ENCODE measurements at places on chromosomes 4 and X.

DNA sequence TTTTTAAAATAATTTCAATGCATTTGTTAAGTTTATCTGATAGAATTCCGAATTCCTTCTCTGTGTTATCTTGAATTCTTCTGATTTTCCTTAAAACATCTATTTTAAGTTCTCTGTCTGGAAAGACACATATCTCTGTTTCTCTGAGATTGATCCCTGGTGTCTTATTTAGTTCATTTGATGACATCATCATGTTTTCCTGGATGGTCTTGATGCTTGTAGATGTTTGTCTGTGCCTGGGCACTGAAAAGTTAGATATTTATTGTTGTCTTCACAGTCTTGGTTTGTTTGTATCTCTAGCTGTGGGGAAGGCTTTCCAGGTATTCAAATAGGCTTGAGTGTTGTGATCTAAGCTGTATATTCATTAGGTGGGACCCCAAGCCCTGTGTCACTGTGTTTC lies 1028.8 kb downstream of the GLUD2 start:
- no peak for DNase-seq

GRCh38 chrX:45850775-45851433 lies 650.2 kb upstream of the DIPK2B start:
- DNase-seq: no peak

DNA sequence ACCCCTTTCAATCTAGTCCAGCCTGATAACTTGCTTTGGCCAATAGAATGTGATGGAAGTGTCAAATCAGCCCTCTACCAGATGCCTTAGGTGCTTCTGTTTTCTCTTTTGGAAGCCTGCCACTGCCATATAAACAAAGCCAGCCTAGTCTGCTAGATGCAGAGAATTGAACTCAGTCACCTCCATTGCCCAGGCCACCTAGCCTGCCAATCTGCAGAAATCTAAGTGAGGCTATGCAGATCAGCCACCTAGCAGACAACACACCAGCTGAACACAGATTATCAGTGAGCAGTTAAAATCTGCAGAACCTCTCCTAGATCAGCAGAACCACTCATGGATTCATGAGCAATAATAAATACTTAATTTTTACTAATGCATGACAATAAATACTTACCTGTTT lies 1108.2 kb downstream of the PCDH18 start:
- no peak for DNase-seq

GRCh38 chrX:46978341-46979291 lies 66.4 kb downstream of the JADE3 start:
- peak; percentile 34 for DNase-seq

DNA sequence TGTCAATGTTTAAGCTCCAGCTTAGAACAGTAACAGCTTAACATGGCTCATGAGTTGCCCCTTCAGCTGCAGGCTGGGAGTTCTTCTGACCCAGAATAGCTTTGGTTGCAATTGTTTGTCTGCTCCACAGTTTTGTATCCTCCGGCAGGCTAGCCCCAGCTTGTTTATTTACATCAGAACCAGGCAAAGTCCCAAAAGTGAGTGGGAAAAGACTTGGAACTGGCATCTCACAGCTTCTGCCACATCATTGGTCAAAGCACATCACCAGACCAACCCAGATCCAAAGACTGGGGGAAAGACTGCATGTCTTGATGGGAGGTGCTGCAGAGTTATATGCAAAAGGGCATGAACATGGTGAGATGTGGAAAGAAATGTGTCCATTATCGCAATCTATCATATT lies 231.2 kb upstream of the CPEB2 start:
- no peak for DNase-seq

DNA sequence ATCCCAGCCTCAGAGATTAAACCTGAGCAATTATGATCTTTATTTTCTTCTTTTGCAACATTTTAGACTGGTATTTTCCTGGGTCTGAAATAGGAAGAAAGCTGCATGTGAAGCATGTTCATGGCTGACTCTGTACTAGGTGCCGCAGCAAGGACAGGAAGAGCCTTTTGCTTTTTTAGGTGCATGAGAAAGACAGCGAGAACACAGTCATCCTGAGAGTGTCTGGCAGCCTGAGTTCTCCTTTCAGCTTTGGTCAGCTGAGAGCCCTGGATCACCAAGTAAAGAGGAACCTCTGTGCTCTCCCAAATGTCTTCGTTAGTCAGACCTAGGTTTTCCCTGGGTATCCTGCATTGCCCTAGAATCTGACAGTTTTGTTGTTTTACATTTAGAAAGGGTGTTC lies 29.8 kb downstream of the FAM149A start:
- DNase-seq: no peak

DNA sequence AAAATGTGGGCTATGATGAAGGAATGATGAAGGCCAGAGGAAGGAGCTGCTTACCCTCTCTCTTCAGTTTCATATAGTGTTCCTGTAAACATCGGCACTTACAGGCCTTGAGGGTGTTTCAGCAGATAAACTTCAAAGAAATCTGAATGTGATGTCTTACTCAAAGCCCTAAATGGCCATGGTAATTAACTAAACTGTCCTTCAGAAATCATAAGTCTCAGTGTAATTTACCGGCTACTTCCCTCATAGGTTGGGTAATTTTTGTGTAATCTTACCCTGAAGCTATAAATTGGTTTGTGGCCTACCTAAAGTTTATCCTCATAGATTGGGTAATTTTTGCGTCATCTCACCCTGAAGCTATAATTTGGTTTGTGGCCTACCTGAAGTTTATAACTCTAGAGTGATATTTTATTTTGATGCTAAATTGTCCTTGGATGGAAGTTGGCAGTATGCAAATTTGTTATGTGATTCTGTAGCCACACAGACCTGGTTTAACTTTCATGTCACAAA lies 2700.3 kb downstream of the ARAP2 start:
- DNase-seq: no peak

DNA sequence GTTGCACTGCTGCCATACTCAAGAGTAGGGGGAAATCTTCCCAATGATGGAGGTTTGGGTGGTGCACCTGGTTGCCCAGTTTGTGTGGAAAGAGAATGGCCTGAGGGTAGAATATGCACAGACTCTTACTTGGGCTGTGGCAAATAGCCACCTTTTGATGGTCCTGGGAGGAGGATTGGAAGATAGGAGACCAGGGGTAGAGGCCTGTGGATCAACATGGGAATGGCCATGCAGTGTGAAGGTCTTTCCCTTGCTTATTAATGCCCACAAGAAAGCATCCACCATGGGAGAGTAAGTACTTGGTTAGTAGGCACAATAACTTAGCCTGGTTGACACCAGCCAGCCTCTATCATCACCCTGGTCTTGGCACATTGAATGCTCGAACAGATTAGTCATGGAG lies 156.8 kb upstream of the LEF1 start:
- no peak for DNase-seq

- DNase-seq: no peak
Measured at GRCh38 chr4:94451051-94451694, 569 bp upstream of the PDLIM5 start.

- DNase-seq: no peak
Measured at GRCh38 chr4:38625508-38625907, 38.5 kb upstream of the KLF3 start.

GRCh38 chrX:43586830-43587229 lies 69.3 kb upstream of the MAOA start:
- no peak for DNase-seq

DNA sequence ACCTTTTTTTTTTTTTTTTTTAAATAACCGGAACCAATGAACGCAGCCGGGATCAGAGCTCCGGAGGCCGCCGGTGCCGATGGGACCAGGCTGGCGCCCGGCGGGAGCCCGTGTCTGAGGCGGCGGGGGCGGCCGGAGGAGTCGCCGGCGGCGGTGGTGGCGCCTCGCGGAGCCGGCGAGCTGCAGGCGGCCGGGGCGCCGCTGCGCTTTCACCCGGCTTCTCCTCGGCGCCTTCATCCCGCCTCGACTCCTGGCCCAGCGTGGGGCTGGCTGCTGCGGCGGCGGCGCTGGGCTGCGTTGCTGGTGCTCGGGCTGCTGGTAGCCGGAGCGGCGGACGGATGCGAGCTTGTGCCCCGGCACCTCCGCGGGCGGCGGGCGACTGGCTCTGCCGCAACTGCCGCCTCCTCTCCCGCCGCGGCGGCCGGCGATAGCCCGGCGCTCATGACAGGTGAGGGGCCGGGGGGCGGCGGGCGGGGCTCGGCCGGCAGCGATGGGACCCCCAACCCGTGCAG lies 337 bp downstream of the STIM2 start:
- peak; percentile 62 for DNase-seq

- DNase-seq: no peak
Measured at GRCh38 chr4:15665753-15666365, 10.7 kb upstream of the FBXL5 start.

DNA sequence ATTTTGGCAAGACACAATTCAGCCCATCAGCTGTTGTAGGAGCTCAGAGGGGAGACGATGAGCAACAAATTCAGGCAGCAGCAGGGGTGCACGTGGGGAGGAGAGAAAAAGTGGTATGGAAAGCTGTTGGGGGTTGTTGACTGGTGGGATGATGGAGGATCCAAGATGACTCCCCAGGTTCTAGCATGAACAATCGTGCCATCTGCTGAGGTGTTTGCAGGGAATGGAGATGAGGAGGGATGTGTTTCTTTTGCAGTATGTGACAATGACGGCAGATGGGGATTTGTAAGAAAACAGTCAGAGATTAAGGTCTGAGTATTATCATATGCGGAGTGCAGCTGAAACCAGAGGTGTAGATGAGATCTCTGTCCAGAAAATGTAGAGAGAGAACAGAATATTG lies 63.3 kb downstream of the SEL1L3 start:
- DNase-seq: no peak

- no peak for DNase-seq
Measured at GRCh38 chrX:153353416-153353815, 19.5 kb downstream of the ZNF275 start.

GRCh38 chrX:3771766-3772165 lies 58.3 kb upstream of the PRKX start:
- no peak for DNase-seq

GRCh38 chr4:22478426-22478825 lies 37.4 kb downstream of the ADGRA3 start:
- DNase-seq: no peak

DNA sequence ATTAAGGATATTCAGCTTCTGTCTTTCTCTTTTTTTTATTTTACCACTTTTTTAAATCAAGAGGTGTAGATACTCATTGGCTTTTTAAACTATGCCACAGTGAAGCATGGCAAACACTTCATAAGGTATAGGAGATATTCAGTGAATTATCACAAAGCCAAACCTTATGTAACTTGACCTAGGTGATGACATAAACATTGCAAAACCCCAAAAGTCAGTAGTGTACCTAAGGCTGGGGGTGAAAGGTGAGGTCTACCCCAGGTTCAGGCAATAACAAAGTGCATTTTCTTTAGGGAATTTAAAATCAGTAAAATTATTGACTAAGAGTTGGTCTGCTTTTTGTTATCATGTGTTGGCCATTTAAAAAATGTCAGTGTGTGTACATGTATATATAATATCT lies 39.1 kb downstream of the CDKL5 start:
- DNase-seq: no peak

- no peak for DNase-seq
Measured at GRCh38 chrX:46757593-46757992, 1.3 kb downstream of the SLC9A7 start.

- DNase-seq: peak; percentile 2
Measured at GRCh38 chr4:16082426-16083240, 1.2 kb downstream of the PROM1 start.

DNA sequence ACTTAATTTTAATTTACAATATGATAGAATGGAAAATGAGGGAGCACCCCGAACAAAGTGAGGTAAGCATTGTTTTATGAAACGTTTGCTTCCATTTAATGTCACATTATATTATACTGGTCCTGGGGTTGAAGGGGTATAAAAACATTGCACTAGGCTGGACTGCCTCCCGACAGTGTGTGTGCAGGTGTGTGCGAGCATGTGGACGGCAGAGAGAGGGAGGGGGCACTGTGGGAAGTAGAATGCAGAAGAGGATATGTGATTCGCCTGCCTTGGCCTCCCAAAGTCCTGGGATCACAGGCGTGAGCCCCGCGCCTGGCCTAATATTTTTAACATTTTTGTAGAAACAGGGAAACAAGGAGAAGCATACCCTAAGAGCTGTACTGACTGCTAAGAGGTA lies 36.0 kb downstream of the IRF2 start:
- DNase-seq: no peak

DNA sequence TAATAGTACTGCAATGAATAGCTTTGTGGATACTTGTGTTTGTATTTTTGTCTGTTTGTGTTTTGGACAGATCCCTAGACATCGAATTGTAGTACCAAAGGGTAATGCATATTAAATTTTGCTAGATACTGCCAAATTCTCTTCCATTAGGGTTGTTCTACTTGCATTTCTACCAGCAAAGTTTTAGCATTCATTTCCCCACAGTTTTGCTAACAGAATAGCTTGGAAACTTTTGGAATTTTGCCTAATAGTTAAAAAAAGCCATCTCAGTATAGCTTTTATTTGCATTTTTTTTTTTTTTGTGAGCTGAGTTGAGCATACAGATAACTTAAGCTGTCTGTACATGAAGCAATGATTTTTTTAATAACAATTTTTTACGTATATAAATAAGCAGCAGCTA lies 1084.9 kb downstream of the ADGRL3 start:
- no peak for DNase-seq

DNA sequence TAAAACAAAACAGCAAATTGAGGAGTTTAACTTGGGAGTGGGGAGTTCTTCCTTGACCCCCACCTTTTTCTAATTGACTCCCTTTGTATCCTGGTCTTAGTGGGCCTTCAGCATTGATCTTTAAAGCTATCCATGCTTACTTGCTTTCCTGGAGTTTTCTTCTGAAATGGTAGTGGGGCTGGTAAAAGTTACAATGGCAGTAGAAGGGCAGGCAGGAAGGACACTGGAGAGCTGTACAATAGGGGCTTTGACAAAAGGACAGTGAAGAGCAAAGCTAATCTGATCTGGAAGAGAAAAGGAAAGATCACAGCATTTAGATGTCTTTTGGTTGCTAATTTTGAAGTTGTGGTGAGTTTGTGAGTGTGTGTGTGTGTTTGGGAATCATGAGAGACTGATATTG lies 111.5 kb downstream of the MID1 start:
- no peak for DNase-seq

DNA sequence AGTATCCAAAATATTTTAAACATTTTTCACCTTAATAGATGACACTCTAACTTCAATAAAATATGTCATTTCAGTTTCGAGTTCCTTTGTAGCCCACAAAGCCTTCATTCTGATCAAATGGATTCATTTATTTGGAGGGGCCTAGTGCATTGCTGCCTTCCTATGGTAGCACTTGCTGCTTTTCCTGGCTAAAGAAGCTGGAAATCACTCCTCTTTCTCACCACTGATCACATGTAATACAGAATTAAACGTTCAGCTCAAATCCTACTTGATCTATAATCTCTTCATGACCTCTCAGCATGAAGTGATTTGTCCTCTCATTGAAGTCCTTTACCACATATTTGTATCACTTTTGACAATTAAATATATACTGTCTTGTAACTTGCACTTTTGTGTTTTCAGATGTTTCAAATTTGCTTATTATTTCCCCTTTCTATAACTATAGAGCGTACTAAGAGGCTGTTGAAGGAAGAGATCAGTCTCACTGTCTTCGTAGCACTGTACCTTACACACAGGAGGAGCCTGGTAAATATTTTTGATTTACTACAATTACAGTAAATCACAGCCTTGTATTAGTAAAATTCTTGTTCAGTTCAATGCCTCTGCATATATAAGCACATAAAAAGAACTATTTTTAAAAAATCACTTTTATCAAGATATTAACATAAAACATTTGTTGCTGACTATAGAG lies 555 bp downstream of the CFI start:
- DNase-seq: no peak

Data from T-cell (primary cell).